ENCODE measurements at places on chromosomes 7 and 10.
A peak's percentile ranks its signal among the peaks of the same experiment; 100 is the strongest.

GRCh38 chr7:117068511-117069145, 115.3 kb downstream of the ST7 start:
- DNase-seq = no peak

DNA sequence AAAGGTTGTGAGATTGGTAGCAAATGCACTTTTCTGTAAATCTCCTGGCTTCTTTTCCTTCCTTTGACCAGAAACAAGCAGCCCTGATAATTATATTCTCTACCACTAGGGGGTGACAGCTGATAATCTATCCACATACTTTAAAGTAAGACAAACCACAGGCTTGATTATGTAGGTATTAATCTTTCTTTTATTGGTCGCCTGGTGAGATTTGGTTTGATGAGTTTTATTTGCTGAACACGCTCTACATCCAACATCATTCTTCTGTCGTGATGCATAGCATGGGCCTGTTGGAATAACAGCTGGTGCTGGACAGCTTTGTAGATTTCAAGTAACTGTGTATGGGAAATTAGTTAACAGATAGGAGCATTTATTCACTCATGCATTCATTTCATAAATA, 63.5 kb downstream of the ZNF365 start:
- DNase-seq = peak; percentile 73

DNA sequence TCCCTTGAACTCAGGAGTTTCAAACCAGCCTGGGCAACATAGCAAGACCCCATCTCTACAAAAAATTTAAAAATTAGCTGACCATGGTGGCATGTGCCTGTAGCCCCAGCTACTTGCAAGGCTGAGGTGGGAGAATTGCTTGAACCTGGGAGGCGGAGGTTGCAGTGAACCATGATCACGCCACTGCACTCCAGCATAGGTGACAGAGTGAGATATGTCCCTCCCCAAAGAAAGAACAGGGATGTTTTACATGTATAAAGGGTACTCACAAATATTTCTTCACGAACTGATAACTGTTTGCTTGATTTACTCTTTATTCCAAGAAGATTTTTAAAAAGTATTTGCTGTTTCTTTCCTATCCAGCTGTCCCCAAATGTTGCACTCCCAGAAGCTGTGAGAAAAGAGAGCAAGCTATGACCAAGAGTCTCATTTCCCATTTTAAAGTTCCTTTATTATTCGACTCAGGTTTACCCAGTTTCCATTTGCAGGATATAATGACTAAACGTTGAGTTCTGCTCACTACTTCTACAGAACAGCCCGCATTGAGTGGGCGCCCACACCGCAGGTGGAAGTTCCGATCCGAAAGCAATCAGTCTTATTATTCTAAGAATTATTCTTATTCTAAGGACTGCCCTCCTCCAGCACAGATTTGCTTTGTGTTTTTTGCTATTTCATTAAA, 90.7 kb downstream of the APBB1IP start:
- DNase-seq = no peak

- DNase-seq = no peak
Observed at GRCh38 chr10:29322918-29323317, 34.0 kb downstream of the LYZL1 start.

- no peak for DNase-seq
Observed at GRCh38 chr10:124740369-124741280, 3.6 kb downstream of the FAM53B start.

DNA sequence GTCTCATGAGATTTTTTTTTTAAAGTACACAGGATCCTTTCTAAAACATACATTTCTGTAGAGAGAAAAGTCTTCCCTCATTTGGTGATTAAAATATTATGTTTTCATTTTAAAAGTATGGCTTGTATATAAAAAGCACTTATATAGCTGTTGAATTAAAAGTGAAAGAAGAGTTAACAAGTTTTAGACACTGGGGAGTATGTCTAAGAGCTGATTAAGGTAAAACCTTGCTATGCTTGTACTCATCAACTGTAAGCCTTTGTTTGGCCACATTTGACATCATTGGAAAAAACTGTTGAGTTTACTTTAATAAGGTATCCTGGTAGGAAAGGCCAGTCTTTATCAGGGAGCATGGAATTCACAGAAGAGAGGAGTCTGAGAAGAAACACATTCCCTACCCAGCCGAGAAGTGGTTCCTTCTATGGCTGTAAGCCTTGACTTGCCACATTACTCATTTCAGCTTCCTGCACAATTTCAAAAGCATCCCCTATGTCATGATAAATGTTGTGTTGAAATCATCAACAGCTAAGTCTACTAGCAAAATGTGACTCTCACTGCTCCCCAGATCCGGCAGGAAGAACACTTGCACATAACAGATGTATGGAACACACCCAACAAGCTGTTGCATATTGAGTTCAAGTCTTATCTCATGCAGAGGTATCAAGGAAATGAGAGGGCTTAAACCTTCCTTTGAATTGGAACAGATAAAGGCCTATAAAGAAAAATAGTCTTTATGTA, 171.8 kb upstream of the CDK1 start:
- DNase-seq = peak; percentile 16

DNA sequence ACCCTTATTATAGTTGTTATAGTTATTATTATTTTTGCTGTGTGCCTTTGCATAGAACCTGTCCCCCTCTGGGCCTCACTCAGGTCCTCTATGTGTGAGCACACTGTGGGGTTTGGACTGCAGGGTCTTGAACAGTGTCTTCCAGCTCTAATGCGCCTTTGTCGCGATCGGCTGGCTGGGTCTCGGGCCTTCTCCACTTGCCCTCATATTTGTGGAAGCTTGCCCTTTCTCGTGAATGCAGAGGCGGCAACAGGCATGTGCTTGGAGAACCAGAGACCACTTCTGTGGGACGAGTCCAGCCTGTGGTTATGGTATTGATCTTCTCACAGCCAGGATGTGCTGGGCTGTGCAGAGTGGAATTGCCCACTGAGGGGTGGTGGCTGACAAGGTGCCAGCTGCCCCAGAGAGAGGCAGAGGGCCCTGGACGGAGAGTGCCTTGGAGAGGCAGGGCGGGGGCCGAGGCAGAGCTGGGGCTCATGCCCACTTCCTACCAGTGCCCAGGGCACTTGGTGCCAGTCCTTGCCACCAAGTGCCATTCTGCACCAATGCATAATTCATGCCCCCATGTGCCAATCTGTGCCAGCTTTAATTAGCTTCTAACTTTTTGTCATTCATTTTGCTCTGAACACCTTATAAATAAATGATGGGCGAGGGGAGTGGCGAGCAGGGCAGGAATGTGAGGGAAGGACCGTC, 6.8 kb upstream of the CDH23 start:
- DNase-seq = no peak

All from GM04503 (cell line).